SJCRH30 (cell line): ENCODE measurements at places on chromosomes 2 and 18.

DNA sequence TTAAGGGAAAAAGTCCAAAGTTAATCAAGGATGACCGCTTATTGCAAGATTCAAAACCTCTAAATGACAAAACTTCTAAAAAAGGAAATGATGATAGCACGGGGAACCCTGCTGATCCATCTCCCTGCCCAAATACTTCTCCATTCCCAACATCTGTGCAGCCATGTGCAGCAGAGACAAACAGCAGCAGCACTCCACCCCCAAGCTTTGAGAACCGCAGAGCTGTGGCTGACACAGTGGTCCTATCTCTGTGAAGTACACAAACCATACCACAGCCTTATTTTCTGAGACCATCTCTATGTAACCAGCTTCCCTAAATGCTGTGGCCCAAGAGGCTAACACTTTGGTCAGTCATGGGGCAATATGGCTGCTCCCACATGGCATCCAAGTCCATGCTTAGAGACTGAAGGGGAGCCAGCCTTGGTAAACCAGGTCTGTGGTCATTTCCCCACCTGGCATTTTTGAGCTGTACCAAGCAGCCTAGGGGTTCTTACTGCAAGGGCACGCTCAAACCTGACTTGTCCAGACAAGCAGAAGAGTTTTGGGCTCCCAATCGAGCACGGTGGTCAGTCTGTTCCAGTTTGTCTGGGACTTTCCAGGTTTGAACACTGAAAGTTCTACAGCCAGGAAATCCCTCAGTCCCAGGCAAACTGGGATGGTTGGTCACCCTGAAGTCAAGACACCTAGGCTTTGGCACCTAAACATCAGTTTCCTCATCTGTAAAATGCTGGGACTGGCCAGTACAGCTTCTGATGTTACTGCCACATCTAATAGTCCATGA is 17.1 kb upstream of the NFE2L2 start:
- no peak for DNase-seq

DNA sequence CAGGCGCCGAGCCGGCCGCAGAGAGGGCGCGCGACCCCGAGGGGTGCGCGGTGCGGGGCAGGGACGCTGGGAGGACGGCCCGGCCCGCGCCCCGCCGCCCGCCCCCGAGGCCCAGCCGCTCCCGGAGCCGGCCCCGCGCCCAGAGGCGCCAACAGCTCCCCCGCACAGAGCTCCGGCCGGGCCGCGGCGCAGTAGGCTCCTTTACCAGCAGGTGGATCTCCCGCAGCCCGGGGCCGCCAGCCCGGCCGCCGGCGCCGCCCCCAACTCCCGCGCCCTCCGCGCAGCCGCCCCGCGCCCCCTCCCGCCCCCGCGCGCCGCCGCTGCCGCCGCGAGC is 258 bp downstream of the MGAT4A start:
- DNase-seq: no peak

DNA sequence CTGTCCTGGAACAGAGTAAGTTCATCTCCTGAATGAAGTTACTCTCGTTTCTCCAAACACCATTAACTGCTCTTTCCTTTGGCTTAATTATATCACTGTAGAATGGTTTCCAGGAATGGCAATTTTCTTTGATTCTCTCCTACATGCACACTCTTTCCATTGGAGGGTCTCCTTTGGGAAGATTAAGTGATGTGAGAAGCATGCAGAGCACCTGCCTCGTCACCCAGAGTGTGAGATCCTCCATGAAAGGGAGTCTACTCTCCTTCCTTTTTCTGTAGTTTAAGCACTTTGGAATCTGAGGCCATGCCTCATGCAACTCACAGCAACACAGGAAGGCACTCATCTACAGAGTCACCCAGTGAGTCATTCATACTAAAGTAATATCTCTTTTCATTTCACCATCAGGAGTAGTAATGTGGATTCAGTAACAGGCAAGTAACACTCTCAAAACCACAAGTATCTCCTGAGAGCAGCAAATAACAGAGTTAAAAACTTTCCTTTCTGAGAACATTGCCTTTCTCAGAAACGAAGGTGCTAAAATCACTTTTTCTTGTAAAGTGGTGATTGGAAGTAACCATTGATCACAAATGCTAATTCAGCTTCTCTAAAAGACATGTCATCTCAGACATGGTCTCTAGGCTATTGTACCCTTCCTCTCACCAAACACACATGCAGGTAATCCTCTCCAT is 52.8 kb upstream of the IL1RL1 start:
- DNase-seq: no peak

GRCh38 chr2:25204190-25204838 is 35.9 kb upstream of the POMC start:
- no peak for DNase-seq

- DNase-seq: no peak
Observed at GRCh38 chr2:170943041-170943440, 14.0 kb downstream of the GORASP2 start.

DNA sequence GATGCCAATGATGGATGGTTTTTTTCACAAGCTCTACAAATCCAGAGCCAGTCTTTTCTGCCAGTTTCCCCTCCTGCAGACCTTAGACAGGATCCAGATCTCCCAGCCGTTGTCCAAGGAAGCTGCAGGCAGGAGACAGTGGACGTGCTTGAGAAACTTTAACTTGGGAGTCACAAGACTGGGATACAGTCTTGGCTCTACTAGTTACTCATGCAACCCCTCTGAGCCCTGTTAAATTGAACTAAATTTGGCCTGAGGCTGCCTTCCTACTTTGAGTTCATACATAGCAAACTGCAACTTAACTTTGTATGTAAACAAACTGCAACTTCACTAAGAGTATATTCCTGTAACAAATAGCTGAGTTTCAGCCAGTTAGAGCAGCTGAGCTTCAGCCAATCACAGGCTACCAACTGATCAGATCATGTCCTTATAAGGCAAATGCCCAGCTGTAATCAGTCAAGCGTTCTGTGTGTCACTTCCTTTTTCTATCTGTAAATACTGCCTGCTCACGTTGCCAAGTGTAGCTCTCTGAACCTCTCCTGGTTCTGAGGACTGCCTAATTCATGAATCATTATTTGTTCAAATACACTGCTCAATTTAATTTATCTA is 140.9 kb downstream of the CAPN13 start:
- DNase-seq: peak; percentile 46

DNA sequence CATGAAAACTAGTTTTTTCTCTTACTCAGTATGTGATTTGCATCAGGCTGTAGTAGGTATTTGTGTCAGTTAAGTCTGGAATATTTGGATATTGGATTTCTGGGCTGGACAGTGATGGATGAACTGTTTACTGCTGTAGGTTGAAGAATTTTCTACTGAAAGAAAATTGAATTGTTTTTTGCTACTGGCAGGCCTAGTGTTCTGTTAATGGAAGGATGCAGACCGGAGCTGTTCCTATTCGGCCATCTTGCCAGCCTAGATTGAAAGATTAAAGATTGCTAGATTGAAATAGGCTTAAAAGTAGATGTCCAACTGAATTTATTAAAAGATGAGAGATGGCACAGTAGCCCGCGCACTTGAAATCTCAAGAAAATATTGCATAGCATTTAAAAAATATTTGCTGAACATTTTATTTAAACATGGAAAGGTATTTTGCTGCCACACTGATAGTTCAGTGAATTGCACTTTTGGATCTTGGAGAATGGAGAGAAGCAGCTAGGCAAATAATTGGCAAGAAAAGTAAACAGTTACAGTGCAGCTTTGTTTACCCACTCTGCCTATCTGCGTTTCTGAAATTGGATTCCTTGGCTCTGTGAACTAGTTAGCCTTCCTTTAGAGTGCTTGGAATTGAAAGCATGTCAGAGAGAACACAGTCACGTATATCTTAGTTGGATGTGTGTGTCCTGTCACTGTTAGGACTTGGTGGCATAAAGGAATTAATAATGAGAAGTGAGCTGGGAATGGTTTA is 54.1 kb downstream of the EPB41L5 start:
- DNase-seq: no peak

DNA sequence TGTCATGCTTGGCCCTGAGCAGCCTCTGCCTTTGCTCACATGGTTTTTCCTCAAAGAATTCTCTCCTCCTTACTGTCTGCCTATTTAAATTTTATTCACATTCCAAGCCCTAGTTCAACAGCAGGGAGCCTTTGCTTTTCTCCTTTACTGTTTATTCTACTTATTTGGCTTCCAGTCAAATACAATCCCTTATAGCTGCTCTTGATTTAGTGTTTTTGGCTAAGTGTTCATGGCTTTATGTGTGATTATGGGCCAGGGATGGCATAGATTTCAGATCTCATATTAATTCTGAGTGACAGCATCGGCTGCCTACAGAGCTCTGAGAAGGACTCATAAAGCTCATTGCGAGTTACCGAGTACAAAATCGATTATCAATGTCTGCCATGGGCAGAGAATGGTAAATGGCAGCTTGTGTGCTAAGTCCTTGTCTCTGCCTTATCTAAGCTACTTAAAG is 106.7 kb downstream of the METTL8 start:
- no peak for DNase-seq

- peak; percentile 70 for DNase-seq
Observed at GRCh38 chr2:162840598-162841246, 2.2 kb upstream of the KCNH7 start.

DNA sequence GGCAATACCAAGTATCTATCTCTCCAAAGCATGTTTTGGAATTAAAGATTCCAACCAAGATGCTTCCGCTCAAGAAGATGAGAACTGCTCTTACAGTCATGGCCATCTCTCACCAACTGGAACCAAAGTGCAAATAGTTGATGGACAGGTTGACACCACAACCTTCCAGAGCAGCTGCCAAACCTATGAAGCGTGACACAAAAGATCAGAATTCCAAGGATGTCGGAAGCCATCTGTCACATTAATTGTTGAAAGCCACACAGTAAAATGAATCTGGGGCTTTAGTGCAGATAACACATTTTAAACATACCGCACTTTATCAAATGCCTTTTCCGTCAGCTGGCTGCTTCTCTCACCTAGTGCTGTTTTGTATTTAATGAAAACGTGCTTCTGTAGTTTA is 195.7 kb downstream of the CDH20 start:
- peak; percentile 54 for DNase-seq

- DNase-seq: no peak
Observed at GRCh38 chr2:28974252-28974651, 6.8 kb upstream of the TOGARAM2 start.

DNA sequence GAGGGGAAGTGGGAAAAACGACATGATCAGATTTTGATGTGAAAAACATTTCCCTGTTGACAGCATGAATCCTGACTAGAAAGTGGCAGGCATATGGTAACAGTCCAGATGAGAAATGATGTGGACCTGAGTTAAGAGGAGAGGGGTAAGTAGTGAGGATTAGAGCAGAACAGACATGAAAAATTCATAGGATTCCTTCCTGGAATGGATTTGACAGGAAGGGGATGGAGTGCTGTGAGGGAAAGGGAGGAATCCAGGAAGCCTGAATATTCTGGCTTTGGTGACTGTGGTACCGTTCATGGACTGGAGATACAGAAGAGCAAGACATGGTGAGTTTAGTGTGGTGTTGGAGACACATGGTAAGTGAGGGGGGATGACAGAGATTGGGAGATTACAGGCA is 115.4 kb downstream of the TMEM131 start:
- DNase-seq: no peak

DNA sequence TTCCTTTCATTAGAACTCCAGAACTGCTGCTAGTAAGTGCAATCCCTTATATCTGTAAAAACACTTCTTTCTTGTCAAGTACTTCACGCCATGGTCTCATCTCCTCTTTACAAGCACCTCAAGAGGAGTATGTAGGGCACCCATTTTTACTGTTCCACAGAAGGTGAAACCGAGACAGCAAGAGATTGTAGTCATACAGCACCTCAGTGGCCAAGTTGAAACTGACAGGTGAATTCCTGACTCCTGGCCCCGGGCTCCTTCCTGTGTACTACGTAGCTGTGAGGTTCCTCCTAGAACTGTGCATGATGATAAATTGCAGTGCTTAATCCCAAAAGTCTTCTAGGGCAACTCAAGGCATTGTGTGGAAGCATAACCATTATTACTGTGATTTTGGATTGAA is 131.5 kb upstream of the MEIS1 start:
- no peak for DNase-seq

DNA sequence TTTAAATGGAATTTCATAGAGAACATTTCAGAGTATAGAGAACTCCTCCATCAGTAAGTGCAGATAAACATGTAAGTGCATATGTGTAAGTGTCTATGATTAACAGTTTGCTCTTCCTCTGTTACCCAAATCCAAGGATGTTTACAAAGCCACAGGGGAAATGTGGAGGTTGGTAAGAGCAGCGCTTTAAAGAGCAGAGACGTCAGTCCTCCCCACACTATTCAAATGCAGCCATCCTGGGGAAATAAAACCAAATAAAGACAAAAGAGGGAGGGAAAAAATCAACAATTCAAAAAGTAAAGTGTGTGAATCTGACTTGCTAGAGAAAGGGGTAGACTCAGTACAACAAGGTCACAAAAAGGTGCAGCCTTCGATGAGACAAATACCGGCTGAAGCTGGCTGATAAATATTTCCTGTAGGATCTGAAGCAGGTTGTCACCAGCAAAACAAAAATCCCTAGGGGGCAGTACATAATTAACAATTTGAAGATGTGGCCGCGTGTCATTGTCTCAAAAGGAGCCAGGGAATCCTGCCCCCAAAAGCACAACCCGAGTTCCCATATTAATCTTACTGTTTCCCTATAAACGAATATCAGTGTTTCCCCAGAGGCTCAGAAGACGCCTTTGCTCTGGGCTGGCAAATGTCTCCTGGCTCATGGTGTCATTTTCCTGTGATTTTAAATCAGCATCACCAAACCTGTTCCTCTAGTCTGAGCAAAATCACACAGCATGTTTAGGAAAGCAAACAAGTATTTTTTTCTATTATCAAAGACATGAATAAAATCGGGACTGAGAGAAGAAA is 216.5 kb downstream of the CDCA7 start:
- DNase-seq: peak; percentile 85

GRCh38 chr2:157592374-157592773 is 36.3 kb downstream of the ACVR1C start:
- no peak for DNase-seq

DNA sequence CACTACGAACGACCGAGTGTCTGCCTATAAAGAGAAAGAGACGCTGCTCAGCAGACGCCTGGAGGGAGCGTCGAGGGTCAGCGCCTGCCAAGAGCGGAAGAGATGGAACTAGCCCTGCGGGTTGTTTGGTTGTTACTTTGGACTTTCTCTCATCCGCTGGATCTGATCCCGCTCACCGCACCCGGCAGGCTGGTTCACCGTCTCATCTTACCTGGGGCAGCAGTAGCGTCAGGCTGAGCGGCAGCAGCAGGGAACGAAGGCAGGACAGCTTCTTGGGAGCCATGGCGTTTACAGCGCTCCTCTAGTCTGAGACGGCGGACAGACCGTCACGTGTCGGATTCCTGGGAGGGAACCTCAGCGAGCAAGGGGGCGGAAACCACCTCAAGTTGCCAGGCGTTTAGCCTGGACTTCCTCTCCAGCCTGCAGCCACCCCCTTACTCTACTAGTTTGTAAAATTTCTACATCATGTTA is 1.9 kb downstream of the GLB1L start:
- no peak for DNase-seq

GRCh38 chr2:189726271-189726670 is 36.3 kb downstream of the OSGEPL1 start:
- DNase-seq: no peak

DNA sequence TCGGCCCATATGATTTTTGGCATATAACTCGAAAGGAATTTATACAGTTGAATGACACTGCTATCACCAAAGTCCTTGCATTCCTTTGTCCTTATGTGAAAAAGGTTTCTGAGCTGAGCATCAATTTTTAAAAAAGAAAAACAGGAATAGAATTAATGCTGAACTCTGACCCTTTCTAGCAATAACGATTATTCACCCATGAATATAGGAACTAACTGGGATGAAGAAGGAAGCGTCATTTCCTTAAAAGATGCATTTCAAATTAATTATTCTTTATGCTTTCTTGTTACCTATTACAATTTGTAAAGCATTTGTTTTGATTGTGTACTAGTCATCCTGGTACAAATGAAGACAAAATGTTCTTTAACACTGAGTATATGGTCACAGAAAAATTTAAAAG is 19.3 kb downstream of the TMEM247 start:
- DNase-seq: no peak
